ENCODE measurements at places on chromosomes 7 and 10. TPM values are rescaled to one million over a fixed set of nuclear protein-coding genes. Genes with fewer than 3 reads are reported as not detected.

Gene SUFU
- 7.6 TPM for total RNA-seq

Gene H2BK1
- total RNA-seq, result not detected

Gene NCF1
- 3.3 TPM for total RNA-seq

DNA sequence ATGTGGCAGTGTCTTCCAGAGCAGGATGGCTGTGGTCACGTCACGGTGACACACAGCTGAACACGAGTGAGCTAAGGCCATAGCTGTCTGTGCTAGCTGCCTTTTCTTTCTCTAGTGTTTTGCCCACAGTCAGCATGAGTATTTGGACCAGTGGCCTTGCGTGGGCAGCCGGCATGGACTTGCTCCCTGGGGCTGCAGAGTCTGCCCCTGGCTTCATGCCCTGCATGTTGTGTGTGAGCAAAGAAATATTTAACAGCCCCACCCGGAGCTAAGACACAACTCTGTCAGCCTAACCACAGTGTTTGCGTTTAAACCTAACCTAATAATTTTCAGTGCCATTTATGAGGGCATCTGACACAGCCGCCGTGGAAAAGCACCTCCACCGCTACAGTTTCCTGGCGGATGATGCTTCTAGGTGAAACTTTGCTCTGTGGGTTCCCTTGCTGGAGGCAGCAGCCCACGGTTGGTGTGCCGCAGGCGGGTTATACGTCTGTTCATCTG is 14.6 kb downstream of the CHST12 start:
- H3K36me3 ChIP-seq, result no peaks in the 10 kb centered on the region
- DNase-seq, result no peak
- H3K4me3 ChIP-seq, result no peak overlapping the region
- H3K27ac ChIP-seq, result no peak overlapping the region

- H3K4me3 ChIP-seq, result no peak overlapping the region
- no peak overlapping the region for H3K27ac ChIP-seq
- no peaks in the 10 kb centered on the region for H3K4me1 ChIP-seq
- no peak for DNase-seq
Measured at GRCh38 chr10:71448146-71448545, 51.4 kb downstream of the CDH23 start.

DNA sequence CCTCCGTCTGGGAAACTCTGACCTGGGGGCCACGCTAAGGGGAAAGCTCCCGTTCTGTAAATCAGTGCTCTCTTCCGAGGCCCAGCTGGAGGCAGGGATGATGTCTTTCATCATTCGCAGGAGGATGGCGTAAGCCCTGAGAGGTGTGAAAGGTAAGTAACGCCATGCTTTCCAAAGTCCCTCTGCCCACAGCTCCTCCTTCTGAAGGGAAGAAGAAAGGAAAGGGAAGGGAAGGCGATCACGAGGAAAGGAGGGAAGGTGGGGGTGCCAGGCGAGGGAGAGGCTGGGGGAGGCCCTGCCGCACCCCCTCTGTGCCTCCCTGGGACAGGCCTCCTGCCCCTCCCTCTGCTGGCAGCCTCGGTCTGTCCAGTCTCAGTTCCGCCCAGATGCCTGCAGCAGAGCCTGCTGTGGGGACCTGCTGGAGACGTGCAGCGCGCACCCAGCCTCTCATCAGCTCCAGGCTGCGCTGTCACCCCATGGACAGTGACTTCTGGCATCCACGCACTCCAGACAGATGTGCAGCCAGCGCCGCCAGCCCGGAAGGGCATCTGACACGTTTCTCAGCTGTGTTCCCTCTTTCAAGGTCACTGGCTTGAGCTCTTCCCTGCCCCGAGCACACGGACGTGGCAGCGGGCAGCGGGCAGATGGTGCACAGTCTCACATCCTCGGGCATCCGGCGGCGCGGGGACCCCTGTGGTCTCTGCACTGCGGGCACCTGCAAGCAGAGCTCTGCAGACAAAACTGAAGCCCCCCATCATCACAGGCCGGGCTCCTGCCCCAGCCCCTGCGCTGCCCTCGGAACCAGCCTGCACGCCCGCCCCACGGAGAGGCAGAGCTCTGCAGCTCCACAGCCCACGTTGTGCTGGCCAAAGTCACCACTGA is 60.6 kb downstream of the INSIG1 start:
- no peak overlapping the region for H3K4me3 ChIP-seq
- H3K27ac ChIP-seq, result no peak overlapping the region
- no peak for DNase-seq
- no peaks in the 10 kb centered on the region for H3K4me1 ChIP-seq
- H3K27me3 ChIP-seq, result no peaks in the 10 kb centered on the region

GRCh38 chr10:96261930-96262329 is 9.4 kb downstream of the BLNK start:
- no peaks in the 10 kb centered on the region for H3K36me3 ChIP-seq
- H3K27me3 ChIP-seq, result no peaks in the 10 kb centered on the region
- peaks cover 14% of the 10 kb centered on the region for H3K4me1 ChIP-seq
- no peak overlapping the region for H3K4me3 ChIP-seq
- no peak overlapping the region for H3K27ac ChIP-seq

DNA sequence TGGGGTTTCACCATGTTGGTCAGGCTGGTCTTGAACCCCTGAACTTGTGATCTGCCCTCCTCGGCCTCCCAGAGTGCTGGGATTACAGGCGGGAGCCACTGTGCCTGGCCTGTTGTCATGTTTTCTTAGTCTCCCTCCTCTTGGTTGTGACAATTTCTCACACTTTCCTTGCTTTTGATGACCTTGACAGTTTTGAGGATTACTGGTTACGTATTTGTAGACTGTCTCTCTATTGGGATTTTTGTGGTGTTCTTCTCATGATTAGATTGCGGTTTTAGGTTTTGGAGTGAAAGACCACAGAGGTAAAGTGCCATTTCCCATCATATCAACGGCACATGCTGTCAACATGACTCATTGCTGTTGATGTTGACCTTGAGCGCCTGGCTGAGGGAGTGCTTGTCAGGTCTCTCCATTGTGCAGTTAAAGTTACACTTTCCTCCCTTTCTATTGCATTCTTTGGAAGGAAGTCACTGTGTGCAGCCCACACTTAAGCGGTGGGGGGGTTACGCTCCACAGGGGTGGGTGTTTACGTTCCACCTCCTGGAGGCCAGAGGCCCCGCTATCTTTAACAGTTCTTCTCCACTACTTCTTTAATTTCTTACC is 10.8 kb downstream of the NEURL1 start:
- DNase-seq, result no peak
- H3K27ac ChIP-seq, result no peak overlapping the region
- no peaks in the 10 kb centered on the region for H3K36me3 ChIP-seq
- no peak overlapping the region for H3K4me3 ChIP-seq
- H3K27me3 ChIP-seq, result no peaks in the 10 kb centered on the region

DNA sequence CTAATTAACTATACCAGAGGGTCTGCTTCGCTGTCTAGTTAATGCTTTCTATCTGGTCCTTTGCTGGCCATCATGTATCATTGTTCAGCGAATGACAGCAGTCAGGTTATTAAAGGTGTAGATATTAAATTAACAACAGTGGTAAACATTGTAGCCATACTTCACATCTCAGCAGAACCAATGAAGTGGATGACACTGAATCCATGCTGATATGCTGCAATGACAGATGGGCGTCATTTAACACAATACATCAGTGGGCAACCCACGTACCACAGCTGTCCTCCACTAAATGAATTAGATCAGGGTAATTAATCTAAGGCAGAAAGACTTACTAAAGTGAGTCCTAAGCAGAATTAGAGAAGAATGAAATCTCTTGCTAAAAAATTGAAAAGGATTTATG is 767.2 kb downstream of the NXPH1 start:
- H3K4me3 ChIP-seq, result no peak overlapping the region
- DNase-seq, result no peak
- no peaks in the 10 kb centered on the region for H3K36me3 ChIP-seq
- H3K27ac ChIP-seq, result no peak overlapping the region

Data from thoracic aorta (tissue), 2 donors.